ENCODE measurements at places on chromosomes 5 and 9.

GRCh38 chr9:134545215-134545542 is 96.4 kb upstream of the COL5A1 start:
- DNase-seq, result no peak

DNA sequence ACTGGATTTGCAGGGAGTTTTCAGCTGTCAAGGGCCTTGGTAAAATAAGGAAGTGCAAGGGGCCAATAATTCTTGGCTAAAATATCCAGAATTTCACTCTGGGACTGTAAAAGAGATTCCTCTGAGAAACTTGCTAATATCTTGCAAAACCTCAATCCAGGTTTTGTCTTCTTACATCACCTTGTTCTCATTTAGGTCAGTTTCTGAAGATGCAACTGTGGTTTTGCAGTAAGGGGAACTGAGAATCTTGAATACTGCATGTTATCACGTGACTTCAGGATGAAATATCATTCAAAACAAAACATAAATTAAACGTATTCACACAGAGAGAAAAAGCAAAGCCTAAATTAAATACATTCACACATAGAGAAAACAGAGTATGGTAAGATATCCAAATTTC is 35.0 kb upstream of the RIC1 start:
- DNase-seq, result no peak

- DNase-seq, result no peak
Measured at GRCh38 chr5:174990909-174991308, 266.5 kb downstream of the MSX2 start.

DNA sequence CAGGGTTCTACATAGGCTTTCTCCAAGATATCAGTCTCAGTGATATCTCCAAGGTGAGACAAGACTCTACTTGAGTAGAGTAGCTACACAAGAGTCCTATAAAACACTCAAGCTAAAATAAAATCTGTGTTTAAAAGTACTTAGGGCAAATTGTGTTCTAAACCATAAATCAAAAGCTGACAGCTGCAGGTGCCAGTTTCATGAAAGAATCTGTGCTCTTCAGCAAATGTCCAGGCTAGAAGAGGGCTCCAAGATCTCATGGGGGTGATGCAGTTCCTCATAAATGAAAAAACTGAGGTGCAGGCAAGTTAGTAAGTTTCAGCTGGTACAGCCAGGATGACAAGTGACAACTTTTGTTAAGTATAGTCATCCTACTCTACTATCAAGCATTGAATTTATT is 142.8 kb upstream of the TNPO1 start:
- no peak for DNase-seq

- no peak for DNase-seq
Measured at GRCh38 chr5:169652057-169652456, 15.0 kb downstream of the DOCK2 start.

GRCh38 chr5:76641514-76642120 is 18.4 kb upstream of the F2RL2 start:
- no peak for DNase-seq

GRCh38 chr5:81852291-81853029 is 101.6 kb upstream of the SSBP2 start:
- DNase-seq, result peak; percentile 33

DNA sequence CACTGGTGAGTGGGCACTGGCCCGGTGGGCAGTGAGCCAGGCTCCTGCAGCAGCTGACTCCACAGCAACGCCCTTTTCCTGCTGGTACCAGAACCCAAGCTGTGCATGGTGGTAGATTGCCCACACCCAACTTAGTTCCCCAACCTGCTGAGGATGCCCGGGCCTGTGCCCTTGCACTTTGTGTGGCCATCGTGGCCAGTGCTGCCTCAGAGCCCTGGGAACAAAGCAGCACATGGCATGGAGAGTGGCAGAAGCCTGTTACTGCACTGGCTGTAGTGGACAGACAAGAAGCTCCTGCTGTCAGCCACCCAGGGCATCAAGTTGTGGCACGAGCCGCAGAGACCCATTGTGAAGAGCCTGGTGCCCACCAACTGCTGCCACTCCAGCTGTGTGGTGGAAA is 612.9 kb downstream of the DNAH5 start:
- no peak for DNase-seq

GRCh38 chr9:133478851-133479711 is at the start of gene SLC2A6:
Gene SLC2A6 (minus strand): TSS chr9:133479099. CDS start chr9:133479059, 40 bp downstream.
- peak; percentile 39 for DNase-seq

All from NCI-H526 treated with DMSO at 0.1 percent for 48 hours (cell line).